Activated T-helper 17 cell treated with anti-CD3 and anti-CD28 coated beads, Interleukin-2, amount 50 U/mL, for 72 hours (primary cell): ENCODE measurements at places on chromosomes 1 and 21.

DNA sequence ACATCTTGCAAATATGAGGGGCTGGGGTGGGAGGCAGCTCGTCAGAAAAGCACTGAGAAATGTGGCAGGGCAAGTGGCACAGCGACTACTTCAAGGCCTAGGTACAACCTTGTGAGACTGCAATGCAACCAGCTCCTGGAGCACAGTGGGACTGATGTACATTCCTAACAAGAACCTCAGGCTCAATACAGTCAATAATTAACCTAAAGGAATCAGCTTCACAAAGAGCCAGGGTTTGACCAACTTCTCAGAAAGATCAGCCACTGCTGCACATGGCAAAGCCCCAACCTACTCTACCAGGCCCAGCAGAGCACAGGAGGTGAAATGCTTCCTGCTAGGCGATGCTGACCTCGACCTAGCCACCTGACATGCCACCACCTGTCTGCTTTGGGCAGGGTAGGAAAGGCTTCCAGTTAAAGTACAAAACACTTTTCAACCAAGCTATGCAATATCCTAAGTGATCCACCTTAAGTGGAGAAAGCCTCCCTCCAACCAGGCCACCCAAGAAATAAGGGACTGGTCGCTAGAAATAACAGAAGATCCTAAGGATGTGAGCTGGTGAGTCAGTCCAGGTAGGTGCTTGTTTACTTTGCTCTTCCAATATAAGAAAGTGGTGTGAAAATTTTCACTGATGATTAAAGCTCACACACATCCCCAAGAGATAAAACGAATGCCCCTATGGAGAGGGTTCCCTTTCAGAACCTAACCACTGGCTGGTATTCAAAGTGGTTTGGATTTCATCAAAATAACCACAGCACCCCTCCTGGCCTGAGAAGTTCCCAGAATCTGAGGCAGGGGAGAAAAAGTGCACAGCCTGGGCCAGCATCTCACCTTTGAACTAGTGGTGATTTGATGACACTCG lies 2.1 kb downstream of the RIPK4 start:
- H3K27ac ChIP-seq: no peak overlapping the region
- peaks cover 11% of the 10 kb centered on the region for H3K4me1 ChIP-seq
- peaks cover 11% of the 10 kb centered on the region for H3K36me3 ChIP-seq
- H3K4me3 ChIP-seq: peak overlapping the region; percentile 10

DNA sequence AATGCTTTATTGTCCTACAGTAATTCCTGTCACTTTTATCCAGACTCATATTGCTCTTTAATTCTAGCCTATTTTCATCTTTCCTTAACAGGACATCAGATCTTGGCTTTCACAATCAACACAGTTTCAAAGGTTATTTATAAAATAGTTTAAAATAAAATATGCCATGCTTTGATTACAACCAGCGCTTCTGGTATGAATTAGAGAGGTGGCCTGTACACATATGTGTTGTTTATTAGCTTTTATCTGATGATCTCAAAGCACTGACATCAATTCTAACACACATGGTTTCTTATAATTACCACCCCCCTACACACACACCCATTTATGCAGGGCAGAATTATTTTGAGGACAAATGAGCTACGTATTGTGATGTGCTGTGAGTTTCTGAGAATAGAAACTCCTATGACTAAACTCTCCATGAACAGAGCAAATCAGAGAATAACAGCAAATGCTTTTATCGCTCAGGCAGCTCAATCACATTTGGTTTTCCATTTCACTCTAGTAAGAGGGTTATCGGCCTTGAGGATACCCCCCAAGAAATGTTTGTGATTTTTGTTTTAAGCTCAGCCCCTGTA lies 18.0 kb downstream of the CD247 start:
- H3K27ac ChIP-seq: peak overlapping the region; percentile 91
- H3K27me3 ChIP-seq: no peaks in the 10 kb centered on the region
- peak; percentile 70 for ATAC-seq
- H3K4me3 ChIP-seq: peak overlapping the region; percentile 100
- H3K4me1 ChIP-seq: peaks cover 89% of the 10 kb centered on the region

- peaks cover 13% of the 10 kb centered on the region for H3K27me3 ChIP-seq
- no peaks in the 10 kb centered on the region for H3K36me3 ChIP-seq
These were observed 5.0 kb downstream of the PHC2 start for GRCh38 chr1:33425900-33426299.

- no peaks in the 10 kb centered on the region for H3K4me1 ChIP-seq
- no peak overlapping the region for H3K4me3 ChIP-seq
- H3K27ac ChIP-seq: no peak overlapping the region
These were observed 61.7 kb upstream of the TNFSF4 start for GRCh38 chr1:173268786-173269277.

- no peaks in the 10 kb centered on the region for H3K36me3 ChIP-seq
- no peaks in the 10 kb centered on the region for H3K27me3 ChIP-seq
- no peak for ATAC-seq
- H3K4me3 ChIP-seq: no peak overlapping the region
- no peak overlapping the region for H3K27ac ChIP-seq
- H3K4me1 ChIP-seq: no peaks in the 10 kb centered on the region
These were observed 608.2 kb upstream of the ADGRL4 start for GRCh38 chr1:79614762-79615161.

GRCh38 chr1:205056188-205056611 lies 13.2 kb downstream of the CNTN2 start:
- H3K27me3 ChIP-seq: peaks cover 11% of the 10 kb centered on the region
- no peak for ATAC-seq
- H3K27ac ChIP-seq: no peak overlapping the region
- no peak overlapping the region for H3K4me3 ChIP-seq
- no peaks in the 10 kb centered on the region for H3K4me1 ChIP-seq

DNA sequence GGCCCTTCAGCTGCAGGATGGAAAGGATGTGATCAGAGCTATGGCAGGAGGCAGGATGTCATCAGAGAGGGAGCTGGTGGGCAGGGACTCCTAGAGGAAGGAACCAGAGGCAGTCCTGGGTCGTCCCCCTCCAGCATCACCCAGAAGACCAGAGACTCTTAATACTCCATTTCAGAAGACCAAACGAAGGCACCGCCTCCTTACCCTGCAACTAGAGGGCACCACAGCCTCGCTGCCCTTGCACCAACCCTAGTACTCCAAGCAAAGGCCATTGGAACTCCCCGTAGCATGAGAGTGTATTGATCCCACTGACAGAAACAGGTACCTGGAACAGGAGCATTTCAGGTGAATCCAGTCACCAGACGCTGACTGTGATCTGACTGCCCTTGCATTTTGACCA lies 598.1 kb downstream of the NPHP4 start:
- peaks cover 14% of the 10 kb centered on the region for H3K4me1 ChIP-seq
- no peaks in the 10 kb centered on the region for H3K36me3 ChIP-seq
- H3K27ac ChIP-seq: no peak overlapping the region
- no peak overlapping the region for H3K4me3 ChIP-seq
- peaks cover 3% of the 10 kb centered on the region for H3K27me3 ChIP-seq

DNA sequence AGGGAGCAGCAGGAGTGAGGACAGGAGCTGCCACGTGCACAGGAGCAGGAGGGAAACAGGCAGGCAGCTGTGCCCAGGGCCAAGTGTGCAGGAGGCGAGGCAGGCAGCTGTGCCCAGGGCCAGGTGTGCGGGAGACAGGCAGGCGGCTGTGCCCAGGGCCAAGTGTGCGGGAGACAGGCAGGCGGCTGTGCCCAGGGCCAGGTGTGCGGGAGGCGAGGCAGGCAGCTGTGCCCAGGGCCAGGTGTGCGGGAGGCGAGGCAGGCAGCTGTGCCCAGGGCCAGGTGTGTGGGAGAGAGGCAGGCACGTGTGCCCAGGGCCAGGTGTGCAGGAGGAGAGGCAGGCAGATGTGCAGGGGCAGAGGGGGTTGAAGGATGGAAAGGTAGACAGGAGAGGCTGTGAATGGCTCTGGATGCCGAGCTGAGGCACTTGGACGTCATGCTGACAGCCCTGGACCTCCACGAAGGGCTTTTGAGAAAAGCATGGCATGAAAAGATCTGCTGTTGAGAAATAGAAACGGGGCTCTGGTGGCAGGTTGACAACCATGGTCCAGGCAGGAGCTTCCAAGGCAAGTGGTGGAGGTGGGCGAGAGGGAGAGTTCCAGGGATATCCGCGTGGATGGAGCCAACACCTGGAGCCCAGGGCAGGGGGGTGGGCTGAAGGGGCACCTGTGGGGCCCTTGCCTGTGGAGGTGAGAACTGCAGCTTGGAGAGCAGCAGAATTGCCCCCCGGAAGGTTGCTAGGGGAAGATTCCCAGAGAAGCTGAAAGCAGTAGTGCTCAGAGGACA lies 19.1 kb upstream of the NPHP4 start:
- H3K36me3 ChIP-seq: peaks cover 16% of the 10 kb centered on the region
- H3K4me1 ChIP-seq: peaks cover 5% of the 10 kb centered on the region
- H3K27ac ChIP-seq: peak overlapping the region; percentile 43
- H3K27me3 ChIP-seq: no peaks in the 10 kb centered on the region

- H3K27me3 ChIP-seq: no peaks in the 10 kb centered on the region
- H3K27ac ChIP-seq: no peak overlapping the region
- no peak overlapping the region for H3K4me3 ChIP-seq
- H3K36me3 ChIP-seq: no peaks in the 10 kb centered on the region
- peak; percentile 16 for ATAC-seq
These were observed 58.3 kb downstream of the UBE2T start for GRCh38 chr1:202283379-202283844.

DNA sequence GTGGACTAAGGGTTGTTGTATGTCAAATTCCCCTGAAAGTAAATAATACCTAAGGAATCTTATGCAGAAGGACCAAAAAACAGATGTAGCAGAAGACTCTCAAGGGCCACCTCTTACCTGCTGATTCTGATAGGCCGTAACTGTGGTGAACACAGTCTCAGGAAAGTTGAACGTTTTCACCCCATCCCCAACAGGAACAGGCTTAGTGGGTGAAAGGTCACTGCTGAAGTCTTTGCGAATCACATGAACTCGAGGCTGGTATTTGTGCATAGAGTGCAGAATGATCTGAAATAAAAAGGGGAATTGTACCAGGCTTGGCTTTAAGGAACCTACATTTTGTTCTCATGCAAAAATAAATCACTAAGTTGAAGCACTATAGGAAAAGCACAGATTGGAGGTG lies 64.8 kb downstream of the TBX15 start:
- H3K27ac ChIP-seq: no peak overlapping the region
- no peak for ATAC-seq
- no peaks in the 10 kb centered on the region for H3K4me1 ChIP-seq
- H3K4me3 ChIP-seq: no peak overlapping the region
- no peaks in the 10 kb centered on the region for H3K36me3 ChIP-seq

DNA sequence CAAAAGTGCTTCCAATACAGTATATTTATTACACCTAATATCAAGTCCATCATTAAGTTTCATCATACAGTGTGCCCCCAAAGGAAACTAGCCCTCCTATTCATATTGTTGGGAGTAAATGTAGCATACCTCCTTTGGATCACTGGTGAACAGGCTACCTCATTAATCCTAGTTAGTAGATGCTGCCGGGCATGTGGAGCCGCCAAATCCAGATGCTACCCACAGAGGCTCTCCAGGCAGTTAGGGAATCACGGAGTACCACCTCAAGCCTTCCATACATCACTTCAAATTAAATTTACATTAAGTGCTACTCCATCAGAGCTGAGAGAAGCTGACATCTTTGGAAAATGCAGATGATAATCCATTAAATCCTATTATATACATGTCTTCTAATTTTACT lies 121.7 kb upstream of the FOXD3 start:
- H3K27ac ChIP-seq: no peak overlapping the region
- peaks cover 20% of the 10 kb centered on the region for H3K27me3 ChIP-seq
- H3K36me3 ChIP-seq: no peaks in the 10 kb centered on the region
- H3K4me1 ChIP-seq: no peaks in the 10 kb centered on the region
- no peak overlapping the region for H3K4me3 ChIP-seq

- no peak overlapping the region for H3K27ac ChIP-seq
- H3K36me3 ChIP-seq: no peaks in the 10 kb centered on the region
- no peak for ATAC-seq
- no peak overlapping the region for H3K4me3 ChIP-seq
- H3K27me3 ChIP-seq: peaks cover 27% of the 10 kb centered on the region
These were observed 58.9 kb upstream of the LAPTM5 start for GRCh38 chr1:30816211-30817076.

GRCh38 chr1:22056043-22056442 lies 3.5 kb downstream of the CDC42 start:
- no peak for ATAC-seq
- peaks cover 83% of the 10 kb centered on the region for H3K36me3 ChIP-seq
- peak overlapping the region; percentile 22 for H3K27ac ChIP-seq
- H3K4me3 ChIP-seq: peak overlapping the region; percentile 91
- peaks cover 44% of the 10 kb centered on the region for H3K4me1 ChIP-seq
- no peaks in the 10 kb centered on the region for H3K27me3 ChIP-seq

DNA sequence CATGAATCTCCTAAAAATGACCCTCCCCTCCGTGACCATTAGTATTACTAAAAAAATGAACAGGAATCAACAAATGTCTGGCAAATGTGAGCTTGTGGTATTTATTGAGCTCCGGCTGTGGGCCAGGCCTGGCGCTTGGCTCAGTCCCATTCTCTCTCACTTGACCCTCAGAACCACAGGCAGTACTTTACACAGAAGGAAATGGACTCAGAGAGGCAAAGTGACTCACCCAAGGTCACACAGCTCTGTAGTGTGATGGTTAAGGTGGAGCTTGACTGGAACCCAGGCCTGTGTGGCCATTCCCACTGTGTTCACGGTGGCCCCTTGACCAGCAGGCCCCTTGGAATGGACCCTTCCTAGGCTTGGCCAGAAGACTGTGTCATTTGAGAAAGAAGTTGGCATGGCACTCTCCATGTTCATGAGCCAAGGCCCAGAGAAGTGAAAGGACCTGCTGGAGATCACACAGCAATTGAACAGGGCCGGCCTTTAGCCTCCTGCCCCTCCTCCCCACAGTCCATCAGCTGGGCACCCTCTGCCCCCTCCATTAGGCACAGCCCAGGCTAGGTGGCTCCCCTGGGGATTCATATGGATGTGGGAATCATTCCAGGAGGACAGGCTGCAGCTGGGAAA lies 32.1 kb downstream of the FAM151A start:
- peak overlapping the region; percentile 2 for H3K27ac ChIP-seq
- ATAC-seq: no peak
- no peaks in the 10 kb centered on the region for H3K36me3 ChIP-seq
- H3K27me3 ChIP-seq: no peaks in the 10 kb centered on the region

GRCh38 chr1:25500694-25501093 lies 42.7 kb upstream of the LDLRAP1 start:
- H3K4me1 ChIP-seq: no peaks in the 10 kb centered on the region
- peaks cover 51% of the 10 kb centered on the region for H3K36me3 ChIP-seq
- no peaks in the 10 kb centered on the region for H3K27me3 ChIP-seq
- ATAC-seq: no peak

DNA sequence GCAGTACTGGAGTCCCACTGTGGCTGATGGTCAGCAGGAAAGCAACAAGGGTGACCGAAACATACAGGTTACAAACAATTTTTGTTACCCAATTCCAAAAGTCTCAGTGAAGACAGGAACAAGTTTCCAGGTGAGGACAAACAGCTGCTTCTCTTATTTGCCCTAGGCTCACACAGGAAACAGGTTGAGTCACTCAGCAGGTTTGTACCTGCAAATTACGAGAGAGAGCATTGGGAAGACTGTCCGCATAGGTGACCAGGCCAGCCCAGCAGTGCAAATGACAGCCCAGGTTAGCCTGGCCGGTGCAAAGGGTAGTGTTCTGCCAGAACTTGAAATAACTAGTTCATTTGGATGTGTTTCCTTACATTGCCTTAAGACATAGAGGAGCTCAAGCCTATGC lies 40.0 kb upstream of the DSCAM start:
- H3K4me3 ChIP-seq: no peak overlapping the region
- H3K27ac ChIP-seq: no peak overlapping the region
- ATAC-seq: no peak
- H3K4me1 ChIP-seq: no peaks in the 10 kb centered on the region

GRCh38 chr1:240073097-240073496 lies 18.6 kb upstream of the FMN2 start:
- H3K27ac ChIP-seq: no peak overlapping the region
- no peaks in the 10 kb centered on the region for H3K36me3 ChIP-seq
- H3K4me1 ChIP-seq: no peaks in the 10 kb centered on the region
- H3K27me3 ChIP-seq: peaks cover 8% of the 10 kb centered on the region
- no peak for ATAC-seq
- no peak overlapping the region for H3K4me3 ChIP-seq
